ENCODE measurements at places on chromosomes 2 and 18.

DNA sequence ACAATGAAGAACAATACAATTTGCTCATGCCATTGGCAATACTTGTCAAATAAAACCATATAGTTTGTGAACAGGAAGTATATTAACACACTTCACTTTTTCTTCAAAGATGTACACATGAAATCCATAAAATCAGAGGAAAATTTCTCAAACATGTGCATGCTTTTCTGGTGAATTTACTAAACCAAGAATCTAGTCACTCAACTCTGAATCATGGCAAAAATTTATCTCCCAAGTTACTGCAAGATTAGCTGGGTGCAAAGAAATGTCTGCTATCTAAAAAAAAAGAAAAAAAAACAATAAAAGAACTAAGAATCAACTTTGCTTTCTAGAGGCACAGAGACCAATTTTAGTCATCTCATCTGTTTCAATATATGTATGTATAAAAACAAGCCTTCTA is 419.2 kb downstream of the NR4A2 start:
- DNase-seq, result no peak

- no peak for DNase-seq
Measured at GRCh38 chr2:119901013-119901412, 111.9 kb upstream of the EPB41L5 start.

GRCh38 chr2:185208261-185208660 is 530.3 kb upstream of the FSIP2 start:
- DNase-seq, result no peak

DNA sequence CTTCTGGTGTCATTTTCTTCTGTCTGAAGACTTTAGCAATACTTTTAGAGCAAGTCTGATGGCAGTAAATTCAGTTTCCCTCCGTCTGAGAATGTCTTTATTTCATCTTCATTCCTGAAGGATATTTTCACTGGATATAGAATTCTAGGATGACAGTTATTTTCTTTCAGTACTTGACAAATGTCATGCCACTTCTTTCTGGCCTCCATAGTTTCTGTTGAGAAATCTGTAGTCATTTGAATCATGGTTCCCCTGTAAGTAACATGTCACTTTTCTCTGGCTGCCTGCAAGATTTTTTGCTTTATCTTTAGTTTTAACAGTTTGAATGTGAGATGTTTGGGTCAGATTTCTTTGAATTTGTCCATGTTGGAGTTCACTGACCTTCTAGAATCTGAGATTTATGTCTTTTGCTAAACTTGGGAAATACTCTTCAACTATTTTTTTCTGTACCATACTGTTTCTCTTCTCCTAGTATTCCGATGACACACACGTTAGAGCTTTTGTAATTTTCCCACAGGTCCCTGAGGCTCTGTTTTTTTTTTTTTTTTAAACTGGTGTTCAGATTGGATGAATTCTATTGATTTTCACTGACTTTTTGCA is 30.2 kb downstream of the RMND5A start:
- no peak for DNase-seq

- DNase-seq, result no peak
Measured at GRCh38 chr2:64631771-64632170, 21.9 kb downstream of the SERTAD2 start.

- DNase-seq, result no peak
Measured at GRCh38 chr2:241945803-241946202, 76.3 kb downstream of the RTP5 start.

- no peak for DNase-seq
Measured at GRCh38 chr2:241851325-241852115, 7.2 kb downstream of the PDCD1 start.

DNA sequence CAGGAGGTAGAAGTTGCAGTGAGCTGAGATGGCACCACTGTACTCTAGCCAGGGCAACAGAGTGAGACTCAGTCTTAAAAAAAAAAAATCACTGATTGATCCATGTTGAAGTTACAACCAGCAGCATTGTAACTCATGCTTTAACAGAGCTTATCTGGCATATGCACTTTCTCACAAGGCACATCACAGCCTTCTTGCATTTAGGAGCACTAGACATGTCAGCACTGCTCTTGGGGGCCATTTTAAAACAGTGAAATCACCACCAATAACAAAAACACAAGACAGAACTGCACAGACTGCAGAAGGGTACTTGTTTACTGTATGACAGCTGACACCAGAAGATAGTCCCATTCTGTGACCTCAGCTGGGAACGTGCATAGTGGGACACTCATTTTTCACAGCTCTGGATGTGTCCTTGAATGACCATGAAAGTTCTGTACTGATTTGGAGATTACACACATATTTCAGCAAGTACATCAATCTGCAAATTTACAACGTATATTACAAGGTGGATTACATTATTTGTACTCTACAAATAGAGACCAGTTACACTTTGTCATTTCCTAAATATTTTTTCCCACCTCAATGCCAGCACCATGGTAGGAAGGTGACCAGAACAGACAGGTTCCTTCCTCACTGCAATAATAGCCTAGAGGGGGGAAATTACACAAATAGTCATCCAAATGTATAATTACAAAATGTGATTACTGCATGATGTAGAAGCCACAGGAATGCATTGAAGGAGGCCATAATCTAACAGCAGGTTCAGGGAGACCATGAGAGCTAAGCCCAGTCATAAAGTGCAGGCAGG is 35.1 kb downstream of the CCBE1 start:
- DNase-seq, result no peak

GRCh38 chr2:105188343-105188742 is 53.2 kb upstream of the GPR45 start:
- DNase-seq, result no peak

DNA sequence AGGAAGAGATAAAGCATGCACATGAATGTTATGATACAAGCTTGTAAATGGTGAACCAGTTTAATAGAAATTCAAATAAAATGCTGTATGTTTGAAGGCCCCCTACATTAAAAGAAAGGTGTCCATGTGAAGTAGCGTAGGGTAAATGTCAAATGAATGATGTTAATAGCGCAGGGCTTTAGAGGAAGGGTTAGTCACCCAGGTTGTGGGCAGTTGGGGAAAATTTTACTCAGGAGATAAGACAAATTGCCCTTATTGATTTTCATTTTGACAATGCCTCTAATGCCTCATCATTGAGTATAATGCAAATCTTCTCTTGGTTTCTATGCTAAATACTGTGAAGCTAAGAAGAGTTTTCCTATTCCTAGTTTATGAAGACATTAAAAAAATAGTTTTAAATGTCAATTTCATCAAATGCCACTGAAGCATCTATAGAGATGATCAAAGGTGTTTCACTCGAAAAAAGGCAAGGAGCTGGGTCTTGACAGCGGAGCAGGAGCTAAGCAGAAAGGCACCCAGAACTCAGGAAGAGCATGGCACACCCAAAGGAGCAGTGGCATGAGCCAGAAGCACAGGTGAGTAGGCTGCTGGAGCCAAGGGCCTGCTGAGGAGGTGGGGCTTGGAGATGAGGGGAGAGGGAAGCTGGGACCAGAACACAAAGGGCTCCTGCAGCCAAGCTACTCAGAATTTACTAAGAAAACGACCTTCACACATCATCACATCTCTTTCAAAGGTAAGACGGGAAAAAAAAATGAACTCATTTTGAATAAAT is 129.3 kb upstream of the ACKR3 start:
- no peak for DNase-seq

GRCh38 chr2:170845343-170845742 is 28.7 kb downstream of the GAD1 start:
- no peak for DNase-seq

DNA sequence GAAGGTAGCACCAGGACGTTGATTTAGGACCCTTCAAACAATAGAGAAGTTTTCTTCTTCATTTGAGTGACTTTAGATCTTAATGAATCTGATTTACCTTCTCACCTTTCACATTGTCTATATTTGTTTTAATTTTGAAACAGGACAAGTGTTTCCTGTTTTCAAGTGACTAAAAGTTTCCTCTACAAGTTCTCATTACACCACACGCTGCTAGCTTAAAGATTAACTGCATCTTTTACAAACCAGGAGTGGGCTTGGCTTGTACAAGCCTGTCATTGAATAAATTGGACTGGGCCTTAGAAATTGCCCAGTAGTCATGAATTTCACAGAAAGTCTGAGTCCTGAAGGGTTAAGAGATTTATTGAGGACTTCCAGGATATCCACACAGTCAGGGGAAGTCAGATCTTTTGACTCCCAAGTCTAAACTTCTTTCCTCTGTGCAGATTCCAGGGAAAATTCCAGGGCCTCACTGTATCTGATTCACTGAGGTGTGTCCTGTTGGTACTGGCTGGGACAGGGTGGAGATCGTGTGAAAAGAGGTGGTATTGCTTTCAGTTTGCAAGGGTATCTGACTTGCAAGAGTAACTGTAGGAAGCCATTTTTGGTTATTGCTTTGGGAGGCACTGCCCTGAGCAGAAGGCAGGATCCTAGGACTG is 3.4 kb downstream of the SGPP2 start:
- DNase-seq, result no peak

DNA sequence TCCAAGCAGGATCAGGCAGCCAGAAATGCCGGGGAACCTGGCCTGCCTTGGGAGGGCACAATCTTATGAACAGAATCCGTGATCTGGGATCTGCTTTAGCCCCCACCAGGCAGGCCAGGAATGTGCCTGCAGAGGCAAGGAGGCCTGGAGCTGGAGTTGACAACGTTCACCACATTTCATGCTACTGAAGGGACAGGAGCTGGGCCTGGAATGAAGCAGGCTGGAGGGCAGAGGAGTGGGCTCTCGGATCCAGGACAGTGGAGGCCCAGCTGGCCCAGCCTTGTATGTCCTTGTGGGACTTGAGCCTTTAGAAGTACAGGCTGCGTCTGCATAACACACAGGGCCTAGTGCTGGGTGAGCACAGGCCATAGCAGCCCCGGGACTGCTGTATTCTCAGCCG is 91.8 kb downstream of the KLHL29 start:
- DNase-seq, result no peak

- DNase-seq, result no peak
Measured at GRCh38 chr2:29398384-29399237, 283.4 kb downstream of the CLIP4 start.

- DNase-seq, result no peak
Measured at GRCh38 chr2:219538504-219538951, 5.1 kb downstream of the CHPF start.

DNA sequence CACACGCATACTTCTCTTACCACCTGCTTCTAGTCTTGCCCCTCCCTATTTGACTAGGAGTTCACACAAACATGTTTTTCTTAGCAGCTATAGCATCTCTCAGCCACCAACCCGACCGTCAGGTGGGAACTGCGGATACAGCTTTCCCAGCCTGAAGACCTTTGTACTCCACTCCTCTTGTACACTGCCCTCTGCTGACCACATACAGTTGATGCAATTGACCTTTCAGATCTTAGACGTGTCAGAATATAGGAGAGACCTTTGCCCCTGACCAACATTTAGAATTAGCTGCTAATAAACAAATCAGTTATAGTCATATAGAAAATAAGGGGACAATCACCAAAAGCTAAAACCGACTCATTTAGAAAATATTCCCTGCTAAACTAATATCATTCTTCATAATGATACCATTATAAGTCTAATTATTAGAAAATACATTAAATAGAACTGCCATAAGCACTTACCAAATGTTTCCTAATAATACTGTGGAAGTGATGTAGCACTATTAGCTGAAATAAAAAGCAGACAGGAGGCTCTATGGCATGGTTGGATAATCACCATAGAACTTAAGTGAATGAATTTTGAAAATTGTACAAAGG is 208.4 kb downstream of the RAD51AP2 start:
- no peak for DNase-seq

GRCh38 chr2:150486539-150487484 is 655 bp downstream of the RND3 start:
- DNase-seq, result no peak

GRCh38 chr2:12965540-12966269 is 249.0 kb downstream of the TRIB2 start:
- no peak for DNase-seq

DNA sequence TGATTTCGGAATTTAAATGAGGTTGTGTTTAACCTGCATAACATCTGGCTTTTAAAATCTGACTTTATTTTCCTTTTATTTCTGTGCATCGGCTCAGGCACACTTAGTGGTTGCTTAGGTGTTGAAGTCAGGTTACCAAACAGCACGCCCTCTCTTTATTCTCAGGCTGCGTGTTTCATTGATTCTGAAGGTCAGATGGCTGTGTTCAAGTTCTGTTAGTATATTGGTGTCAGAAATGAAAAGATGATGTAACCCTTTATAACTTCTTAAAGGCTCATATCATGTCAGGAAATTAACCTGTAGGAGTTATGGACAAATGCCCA is 246.5 kb downstream of the LDLRAD4 start:
- DNase-seq, result no peak

DNA sequence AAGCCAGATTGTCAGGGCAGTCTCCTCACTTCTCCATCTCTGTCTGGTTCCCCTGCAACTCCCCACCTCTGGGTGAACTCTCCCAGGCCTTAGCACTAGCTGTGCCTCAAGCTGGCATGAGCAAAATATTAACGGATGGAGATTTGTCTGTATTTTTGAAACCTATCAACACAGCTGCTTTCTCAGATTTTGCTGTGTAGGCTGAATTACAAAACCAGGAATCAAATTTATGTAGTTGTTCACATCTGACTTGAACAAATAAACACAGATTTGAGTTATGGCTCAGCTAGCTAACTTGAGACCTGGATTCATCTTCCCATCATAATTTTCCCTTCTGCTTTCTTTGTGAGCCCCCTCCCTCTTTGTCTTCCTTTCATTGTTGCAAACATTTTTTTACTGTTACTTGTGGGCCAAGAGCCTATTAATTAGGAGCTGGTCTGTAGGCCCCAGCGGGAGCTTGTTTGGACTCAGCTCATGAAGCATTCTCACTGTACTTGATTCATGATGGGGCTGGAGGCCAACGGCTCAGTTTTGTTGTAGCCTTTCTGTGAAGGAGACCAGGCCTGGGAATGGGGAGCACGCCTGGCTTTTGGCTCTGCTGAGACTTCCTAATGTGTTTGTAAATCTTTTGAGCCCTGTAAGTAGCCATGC is 164.1 kb upstream of the GATA6 start:
- DNase-seq, result no peak

DNA sequence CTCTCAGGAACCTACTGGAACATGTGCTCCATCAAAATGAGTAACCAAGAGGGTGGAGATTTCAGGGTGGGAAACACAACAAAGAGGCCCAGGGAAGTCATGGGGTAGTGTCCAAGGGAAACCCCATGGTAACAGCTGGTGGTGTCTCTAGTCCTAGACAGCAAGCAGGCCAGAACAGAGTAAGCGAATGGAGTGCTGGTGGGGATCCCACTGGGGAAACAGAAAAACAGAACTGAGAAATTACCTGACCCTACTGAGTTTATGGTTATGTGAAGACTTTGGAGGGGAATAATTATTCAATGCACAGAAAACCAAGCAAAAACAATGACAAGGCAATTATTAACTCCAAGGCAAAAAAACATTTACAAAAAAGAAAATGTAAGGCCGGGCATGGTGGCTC is 16.9 kb downstream of the ERCC3 start:
- no peak for DNase-seq

GRCh38 chr2:10452956-10453904 is 5.1 kb upstream of the ODC1 start:
- DNase-seq, result no peak

DNA sequence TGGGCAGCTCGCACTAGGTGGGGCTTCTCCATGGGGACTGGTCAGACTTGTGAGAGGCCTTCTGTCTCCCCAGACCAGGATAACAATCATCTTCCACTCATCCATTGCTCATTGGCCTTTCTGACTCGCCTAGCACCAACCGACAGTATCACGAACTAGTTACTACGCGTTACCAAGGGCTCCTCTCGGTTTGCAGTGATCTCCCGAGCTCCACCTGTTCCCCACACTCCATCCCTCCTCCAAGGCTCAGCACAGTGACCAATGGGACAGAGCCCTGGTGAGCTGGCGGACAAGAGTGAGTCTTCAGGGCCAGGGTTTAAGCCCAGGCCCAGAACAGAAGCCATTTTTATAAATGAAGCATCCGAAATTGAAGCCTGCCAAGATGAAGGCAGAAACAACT is 42.8 kb upstream of the SMAD7 start:
- no peak for DNase-seq

Data from T-helper 2 cell (primary cell).